ENCODE measurements at places on chromosomes 2 and 18.

DNA sequence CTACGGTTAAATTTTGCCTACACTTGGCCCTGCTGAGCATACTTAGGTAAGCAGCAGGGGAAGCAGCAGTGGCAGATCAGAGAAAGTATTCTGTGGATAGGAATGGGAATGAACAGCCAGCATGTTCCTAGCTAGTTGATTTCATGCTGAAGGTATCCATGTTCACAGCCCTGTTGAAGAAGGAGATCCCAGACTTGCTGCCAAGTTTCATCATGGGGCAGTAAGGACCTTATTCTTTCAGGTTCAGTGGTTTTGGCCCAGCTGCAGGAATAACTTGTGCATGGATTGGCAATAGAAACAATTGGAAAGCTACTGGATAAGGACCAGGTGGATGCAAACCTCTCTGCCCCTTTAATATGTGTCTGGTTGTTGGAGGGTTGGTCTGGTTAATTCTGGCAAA lies 98.2 kb upstream of the TMEM178A start:
- peak; percentile 83 for DNase-seq

- no peak for DNase-seq
Observed at GRCh38 chr2:68366083-68366560, 1.0 kb downstream of the PLEK start.

DNA sequence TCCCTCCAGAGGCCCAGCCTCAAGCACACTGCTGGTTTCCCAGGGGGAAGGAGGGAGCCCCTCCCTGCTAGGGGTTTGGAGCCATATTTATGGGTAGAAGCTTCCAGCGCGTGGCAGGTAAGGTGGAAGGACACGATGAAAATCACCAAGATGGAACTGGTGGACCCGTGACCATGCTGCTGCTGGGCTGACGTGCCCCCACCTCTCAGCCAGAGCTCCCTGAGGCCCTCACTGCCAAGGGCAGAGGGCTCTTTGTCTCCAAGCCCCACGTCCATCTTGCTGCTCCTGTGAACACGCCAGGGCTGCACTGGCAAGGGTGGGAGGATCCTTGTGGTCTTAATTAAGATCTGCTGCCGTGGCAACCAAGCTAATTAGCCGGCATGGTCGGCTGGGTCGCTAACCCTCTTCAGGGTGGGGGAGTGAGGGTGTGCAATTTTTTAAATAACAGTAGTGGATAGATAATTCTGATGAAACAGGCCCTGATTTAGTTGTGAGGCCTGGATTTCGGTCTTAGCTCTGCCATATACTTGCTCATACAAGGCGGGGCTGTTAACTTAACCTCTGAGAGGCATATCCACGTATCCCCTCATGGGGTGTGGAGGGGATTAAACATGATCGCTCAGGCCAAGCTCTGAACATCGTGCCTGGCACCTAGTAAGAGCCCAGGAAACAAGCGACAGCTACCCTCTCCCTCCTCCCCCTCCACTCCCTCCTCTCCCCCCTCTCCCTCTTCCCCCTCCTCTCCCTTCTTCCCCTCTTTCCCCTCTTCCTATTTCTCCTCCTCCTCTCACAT lies 232.8 kb downstream of the CELF4 start:
- DNase-seq = no peak

- DNase-seq = no peak
Observed at GRCh38 chr2:46441838-46442712, 37.3 kb upstream of the TMEM247 start.

GRCh38 chr2:115165529-115166109 lies 723.2 kb downstream of the DPP10 start:
- DNase-seq = peak; percentile 14
